Left ventricle myocardium superior (tissue), 1 donor: ENCODE measurements at places on chromosomes 5 and 9. TPM values are rescaled to one million over a fixed set of nuclear protein-coding genes. Genes with fewer than 3 reads are reported as not detected.

- DNase-seq: no peak
These were observed 3.4 kb downstream of the MEIKIN start for GRCh38 chr5:131942016-131942415.

- no peak for DNase-seq
These were observed 65.4 kb upstream of the HAND1 start for GRCh38 chr5:154543380-154543779.

GRCh38 chr5:163338-163620, 28.0 kb upstream of the LRRC14B start:
- DNase-seq: no peak

- no peak for DNase-seq
These were observed 86.7 kb downstream of the KCNIP1 start for GRCh38 chr5:170590566-170590965.

DNA sequence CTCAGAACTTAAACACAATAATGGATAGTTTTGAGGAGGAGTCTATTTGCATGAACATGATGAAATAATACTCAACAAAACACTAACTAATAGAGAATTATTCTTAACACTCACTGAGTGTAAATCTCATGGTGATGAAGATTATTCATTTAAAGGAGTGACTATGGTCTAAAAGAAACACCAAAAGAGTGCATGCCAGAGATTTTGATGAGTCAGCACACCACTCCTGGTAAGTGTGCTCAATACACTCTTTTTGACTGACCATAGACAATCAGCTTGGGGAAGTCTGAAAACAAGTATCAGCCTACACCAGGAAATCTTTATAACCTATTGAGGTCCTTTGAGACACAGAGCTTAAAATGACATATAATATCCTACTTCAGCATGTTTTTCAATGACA, 6.8 kb upstream of the FST start:
- DNase-seq: no peak

DNA sequence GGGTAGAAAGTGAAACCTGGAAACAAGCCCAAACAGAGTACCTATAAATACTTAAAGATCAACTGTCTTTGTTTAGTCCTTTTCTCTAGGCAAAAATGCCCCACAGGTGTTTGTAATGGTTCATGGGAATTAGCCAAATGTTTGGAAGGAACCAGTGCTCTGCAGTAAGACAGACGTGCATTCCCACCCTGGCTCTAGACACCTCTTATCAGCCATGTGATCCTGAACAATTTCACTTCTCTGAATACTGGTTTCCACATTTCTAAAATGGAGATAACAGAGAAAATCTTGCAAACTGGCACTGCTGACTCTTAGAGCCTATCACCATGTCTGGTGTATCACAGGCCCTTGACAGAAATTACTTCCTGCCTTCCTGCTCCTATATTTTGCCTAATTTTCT, 30.0 kb downstream of the GLIS3 start:
- DNase-seq: no peak

The OMD gene
- total RNA-seq: 4.4 TPM

- DNase-seq: no peak
These were observed 216.9 kb upstream of the ZNF608 start for GRCh38 chr5:124963236-124963919.

GRCh38 chr5:159386028-159386711, 55.9 kb upstream of the IL12B start:
- DNase-seq: no peak

DNA sequence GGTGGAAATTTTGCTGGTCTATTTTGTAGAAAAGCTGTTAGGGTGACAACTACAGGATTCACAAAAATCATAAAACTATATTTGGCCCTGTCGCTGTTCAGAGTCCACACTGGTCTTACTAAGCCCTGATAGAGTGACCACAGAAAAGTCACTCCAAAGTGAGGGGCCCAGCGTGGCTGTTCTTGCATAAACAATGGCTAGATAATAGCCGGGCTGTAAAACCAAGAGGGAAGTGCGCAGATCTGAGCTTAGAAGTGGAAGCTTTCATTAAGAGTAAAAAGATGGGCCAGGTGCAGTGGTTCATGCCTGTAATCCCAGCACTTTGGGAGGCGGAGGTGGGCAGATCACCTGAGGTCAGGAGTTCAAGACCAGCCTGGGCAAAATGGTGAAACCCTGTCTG, 15.5 kb upstream of the CTSL start:
- no peak for DNase-seq

The FBP2 gene
- total RNA-seq: not detected

The SPOCK1 gene
- 14.7 TPM for total RNA-seq

GRCh38 chr9:2465921-2466460, 155.6 kb upstream of the VLDLR start:
- no peak for DNase-seq

The MYO10 gene
- total RNA-seq: 4.9 TPM

- DNase-seq: no peak
These were observed 63.2 kb upstream of the CTXN3 start for GRCh38 chr5:127585661-127586060.

DNA sequence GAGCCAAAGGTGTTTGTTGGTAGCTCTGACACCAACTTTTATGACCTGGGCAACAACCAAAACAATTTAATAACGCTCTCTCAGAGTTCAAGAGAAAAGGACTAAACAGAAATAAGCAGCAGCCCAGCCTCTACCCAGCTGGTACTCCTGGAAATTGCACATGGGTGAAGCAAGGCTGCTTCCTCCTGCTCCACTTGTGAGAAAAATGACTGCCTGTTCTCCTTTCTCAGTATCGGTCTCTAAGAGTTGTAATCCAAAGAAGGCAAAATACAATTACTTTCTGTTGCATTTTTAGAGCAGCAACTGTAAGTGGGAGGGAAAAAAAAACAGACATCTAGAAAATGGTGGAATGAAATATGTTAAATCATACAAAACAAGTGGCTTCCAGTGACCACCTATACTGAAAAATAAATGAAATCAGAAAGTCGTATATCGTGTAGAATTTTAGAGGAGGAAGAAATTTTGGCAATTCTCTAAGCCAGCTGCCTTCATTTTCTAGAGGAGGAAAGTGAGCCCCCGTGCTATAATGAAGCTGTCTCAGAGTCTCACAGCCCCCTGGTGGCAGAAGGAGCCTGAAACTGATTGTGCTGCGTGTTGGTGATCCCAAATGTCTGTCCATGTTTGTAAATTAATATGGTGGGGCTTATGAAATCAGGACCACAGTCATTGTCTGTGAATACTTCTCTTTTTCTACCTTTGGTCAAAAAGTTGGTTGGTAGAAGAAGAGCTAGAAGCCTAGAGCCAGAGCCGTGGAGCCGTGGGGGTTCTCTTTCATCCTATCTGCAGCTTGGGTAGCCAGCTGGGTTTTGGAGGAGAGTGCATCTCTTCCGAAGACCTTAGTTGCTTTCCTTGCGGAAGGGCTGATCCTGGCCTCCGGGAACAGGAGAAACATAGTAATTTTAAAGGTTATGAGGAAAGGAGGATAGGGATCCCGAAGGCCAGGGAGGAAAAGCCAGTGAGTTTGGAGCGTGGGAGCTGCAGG, 139.9 kb downstream of the PIP5K1B start:
- peak; percentile 54 for DNase-seq

The ANKRD31 gene
- not detected for total RNA-seq

DNA sequence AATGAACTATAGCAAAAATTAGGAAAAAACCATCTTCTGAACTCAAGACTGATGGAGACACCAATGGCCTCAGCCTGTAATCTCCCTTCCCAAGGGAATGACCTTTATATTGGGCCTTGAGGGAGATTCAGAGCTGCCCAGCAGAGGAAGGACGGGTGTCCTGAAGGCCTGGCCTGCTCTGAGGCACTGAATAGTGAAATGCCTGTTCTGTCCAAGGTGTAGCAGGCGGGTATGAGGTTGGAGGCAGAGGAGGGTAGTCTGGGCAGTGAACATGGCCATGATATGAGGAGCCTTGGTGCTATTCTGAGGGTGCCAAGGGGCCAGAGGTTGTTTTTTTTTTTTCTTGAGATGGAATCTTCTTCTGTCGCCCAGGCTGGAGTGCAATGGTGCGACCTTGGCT, 25.0 kb downstream of the PSD2 start:
- no peak for DNase-seq

GRCh38 chr9:112570671-112571167, 84.1 kb downstream of the KIAA1958 start:
- no peak for DNase-seq

DNA sequence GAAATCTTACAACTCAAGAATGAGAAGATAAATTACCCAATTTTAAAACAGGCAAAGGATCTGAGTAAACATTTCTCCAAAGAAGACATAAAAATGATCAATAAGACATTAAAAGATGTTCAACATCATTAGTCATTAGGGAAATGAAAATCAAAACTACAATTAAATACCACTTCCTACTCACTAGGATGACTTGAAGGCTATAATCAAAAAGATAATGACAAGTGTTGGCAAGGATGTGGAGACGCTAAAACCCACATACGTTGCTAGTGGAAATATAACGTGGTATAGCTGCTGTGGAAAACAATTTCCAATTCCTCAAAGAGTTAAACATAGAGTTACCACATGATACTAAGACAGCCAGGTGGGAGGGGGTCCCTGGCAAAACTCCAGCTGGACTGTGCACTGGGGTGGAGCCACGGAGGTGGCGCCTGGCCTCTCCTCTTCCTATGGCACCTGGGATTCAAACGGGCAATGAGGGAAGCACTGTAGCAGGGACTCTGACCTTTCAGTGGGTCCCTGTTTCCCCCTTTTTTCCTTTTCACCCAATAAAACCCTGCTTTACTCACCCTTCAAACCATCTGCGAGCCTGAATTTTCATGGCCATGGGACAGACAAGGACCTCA, 5.9 kb downstream of the ARSB start:
- no peak for DNase-seq

- DNase-seq: peak; percentile 22
These were observed 500.0 kb downstream of the SPATA31D1 start for GRCh38 chr9:82488313-82489200.

GRCh38 chr5:57025961-57026360, 74.0 kb upstream of the MIER3 start:
- no peak for DNase-seq

The KIF4B gene
- 0.05 TPM for total RNA-seq

DNA sequence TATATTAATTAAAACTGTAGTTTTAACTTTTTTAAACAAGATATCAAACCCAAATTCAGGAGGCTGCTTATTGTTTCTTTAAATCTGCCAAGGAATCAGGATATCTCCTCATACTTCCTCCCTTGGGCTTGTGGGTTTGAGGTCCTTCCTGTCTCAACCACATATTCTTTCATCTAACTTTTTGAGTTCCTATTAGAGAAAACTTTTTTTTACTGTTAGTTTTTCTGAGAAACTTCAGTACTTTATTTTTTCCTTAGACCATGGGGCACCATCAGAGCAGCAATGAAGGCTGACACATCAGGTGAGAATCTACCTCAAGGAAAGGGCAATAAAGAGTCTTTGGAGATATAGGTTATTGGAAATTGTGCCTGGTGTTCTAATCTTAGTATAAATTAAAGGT, 56.7 kb downstream of the TSSK1B start:
- no peak for DNase-seq

DNA sequence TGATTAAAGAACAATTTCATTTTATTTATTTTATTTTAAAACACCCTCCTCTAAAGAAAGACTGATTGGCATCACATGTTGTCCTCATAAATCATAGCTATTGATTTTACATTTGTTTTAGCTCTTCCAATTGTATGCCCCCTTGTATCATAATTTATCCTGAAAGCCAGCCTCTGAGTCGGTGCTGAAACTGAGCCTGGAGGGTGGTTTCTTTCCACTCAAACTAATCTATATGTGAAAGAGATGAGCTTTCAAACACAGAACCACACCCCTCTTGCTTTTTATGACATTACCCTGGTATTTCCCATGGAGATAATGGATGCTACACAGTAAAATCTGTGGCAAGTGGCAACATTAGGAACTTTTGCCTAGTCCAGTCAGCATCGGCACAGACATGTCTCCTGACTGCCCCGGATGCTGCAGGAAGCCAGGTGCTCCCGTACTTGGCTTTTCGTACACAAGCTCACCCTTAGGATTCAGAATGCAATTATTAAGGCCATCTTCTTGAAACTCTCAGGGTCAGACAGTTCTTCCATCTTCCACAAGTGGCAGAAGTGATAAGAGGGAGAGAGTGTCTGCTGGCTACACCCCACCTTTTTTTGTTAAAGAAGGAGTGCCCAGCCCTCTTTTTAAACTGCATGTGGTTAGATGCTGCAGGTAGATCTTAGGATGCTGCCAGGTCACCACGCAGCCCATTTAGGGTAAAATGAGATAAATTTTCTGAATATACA, 91.1 kb downstream of the SNCAIP start:
- no peak for DNase-seq

GRCh38 chr5:149223081-149223848, 48.4 kb upstream of the AFAP1L1 start:
- no peak for DNase-seq

The DND1 gene
- 0.67 TPM for total RNA-seq

The CBY3 gene
- not detected for total RNA-seq

GRCh38 chr9:71245651-71246050, 124.2 kb upstream of the TRPM3 start:
- no peak for DNase-seq

The HSD17B3 gene
- total RNA-seq: 0.59 TPM

The TMEM161B gene
- total RNA-seq: 11.1 TPM

DNA sequence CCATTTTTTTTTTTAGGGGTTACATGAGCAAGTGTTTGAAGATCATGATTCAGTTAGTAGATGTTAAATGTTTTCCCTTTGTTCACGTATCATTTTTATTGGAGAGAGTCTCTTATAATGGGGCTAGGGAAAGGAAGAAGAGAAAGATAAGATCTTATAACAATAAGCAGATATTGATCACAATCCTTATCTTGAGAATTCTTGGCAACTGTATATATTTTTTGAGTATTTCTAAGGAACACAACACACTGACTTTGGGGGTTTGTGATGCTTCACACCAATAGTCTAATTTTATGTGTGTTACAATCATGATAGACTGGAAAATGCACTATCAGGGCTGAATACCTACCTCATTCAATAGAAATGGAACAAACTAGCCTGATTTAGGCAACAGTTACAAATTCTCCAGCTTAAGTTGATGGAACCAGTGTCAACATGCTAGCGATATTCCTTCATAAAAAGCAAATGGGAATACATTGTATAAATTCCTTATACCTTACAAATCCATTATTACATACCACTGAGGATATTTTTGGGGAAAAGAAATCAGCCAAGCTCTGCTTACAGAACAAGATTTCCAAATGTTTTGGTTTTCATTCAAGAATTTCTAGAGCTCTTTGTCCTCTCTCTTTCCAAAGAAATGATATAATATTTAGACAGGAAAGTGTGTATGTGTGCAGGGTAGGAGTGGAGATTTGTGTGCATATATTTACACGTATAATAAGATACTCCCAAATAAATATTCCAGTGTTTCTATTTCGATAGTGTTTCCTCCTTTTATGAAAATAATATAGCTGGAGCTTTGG, 41.5 kb downstream of the SVEP1 start:
- no peak for DNase-seq
